ENCODE measurements at places on chromosomes 11 and 22.

GRCh38 chr11:20035701-20036601 lies 124.3 kb downstream of the DBX1 start:
- DNase-seq: no peak

DNA sequence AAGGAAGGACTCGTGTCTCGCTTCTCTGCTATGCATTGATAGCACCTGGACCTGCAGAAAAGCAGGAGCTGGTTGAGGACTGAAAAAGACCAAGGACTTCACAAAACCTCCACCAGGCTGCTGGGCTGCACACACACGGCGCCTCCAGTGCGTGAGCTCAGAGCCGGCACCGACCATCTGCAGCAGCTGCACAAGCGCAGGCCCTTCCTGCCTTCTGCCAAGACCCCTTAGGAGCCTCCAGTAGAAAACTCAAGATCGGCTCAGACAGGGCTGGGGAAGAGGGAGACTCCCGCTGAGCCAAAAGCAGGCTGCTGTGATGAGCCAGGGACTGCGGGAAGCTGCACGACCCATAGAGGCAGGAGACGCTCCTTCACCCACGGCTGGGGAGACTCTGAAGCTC lies 70.9 kb downstream of the PHF21B start:
- no peak for DNase-seq

DNA sequence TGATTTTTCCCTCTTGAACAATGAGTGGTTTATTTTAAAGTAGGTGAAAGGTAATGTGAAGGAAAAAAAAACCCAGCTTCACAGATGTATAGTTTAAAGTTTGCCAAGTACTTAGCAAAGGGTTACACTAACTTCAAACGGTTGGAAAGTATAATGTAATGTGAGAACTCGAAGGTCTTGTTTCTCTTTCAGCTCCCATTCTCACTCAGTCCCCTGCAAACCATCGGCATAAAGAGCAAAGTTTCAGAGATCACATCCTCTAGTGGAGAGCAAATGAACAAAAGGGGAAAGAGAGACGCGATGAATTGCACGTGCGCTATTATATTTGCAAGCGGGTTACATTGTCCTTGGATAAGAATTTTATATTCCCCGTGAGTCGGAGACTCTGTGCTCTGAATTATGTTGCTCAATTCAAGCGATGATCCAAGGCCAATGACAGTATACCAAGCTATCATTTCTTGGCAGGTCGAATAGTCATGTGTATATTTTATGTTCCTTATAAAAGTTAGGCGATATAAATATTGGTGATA lies 37.6 kb upstream of the BIRC3 start:
- no peak for DNase-seq

DNA sequence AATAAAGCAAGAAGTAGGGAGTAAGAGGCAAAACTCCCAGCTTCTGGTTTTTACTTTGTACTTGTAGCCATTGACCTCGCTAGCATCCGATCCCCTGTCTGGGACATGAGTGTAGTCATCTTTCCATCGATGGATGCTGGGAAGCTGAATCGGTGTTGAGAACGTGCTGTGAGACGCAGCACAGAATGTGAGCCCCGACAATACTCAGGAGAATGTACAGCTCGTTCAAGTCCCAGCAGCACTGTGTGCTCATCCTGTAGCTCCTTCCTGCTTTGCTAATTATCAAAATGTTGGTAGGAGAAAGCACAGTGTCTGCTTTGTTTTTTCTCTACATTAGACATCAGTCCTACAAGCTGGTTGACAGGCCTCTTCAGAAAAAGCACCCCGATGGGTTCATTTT lies 56.6 kb downstream of the JAM3 start:
- no peak for DNase-seq

DNA sequence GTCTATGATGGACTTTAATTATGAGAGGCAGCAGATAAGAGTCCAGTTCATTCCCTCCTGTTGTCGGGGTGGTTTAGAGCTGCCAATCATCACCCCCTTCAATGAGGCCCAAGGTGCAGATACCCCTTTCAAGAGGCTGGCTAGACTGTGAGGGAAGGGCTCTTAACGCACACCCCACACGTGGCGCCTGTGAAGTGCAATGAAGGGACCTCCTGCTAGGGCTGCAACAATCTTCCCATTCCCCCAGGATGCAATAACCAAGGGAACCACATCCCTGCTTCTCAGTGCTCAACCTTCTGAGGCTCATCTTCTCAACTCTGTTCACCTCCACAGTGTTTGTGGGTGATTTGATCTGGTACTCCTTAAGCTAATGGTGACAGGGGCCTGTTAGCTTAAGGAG lies 19.0 kb downstream of the TENM4 start:
- no peak for DNase-seq

- no peak for DNase-seq
Observed at GRCh38 chr11:96228473-96228891, 114.5 kb downstream of the MAML2 start.

DNA sequence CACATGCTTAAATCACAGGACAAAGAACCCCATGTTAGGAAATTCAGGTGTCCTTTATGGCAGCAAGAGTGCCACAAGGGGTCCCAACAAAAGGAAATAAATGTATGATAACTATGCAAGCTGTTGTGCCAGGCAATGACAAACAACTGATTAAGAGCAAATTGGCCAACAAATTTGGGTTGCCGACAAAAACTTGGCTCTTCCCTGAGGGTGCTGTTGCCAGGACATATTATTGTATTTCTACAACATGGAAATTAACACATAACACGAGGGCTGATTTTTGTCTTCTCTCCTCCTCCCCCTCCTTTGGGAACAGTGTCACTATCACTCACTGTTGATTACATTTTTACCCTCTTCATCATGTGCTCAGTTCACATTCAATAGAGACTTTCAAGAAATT lies 56.0 kb downstream of the LRRC4C start:
- DNase-seq: no peak

- peak; percentile 53 for DNase-seq
Observed at GRCh38 chr22:41799486-41800347, 762 bp upstream of the CCDC134 start.

- no peak for DNase-seq
Observed at GRCh38 chr11:78981153-78981552, 406.5 kb upstream of the NARS2 start.

DNA sequence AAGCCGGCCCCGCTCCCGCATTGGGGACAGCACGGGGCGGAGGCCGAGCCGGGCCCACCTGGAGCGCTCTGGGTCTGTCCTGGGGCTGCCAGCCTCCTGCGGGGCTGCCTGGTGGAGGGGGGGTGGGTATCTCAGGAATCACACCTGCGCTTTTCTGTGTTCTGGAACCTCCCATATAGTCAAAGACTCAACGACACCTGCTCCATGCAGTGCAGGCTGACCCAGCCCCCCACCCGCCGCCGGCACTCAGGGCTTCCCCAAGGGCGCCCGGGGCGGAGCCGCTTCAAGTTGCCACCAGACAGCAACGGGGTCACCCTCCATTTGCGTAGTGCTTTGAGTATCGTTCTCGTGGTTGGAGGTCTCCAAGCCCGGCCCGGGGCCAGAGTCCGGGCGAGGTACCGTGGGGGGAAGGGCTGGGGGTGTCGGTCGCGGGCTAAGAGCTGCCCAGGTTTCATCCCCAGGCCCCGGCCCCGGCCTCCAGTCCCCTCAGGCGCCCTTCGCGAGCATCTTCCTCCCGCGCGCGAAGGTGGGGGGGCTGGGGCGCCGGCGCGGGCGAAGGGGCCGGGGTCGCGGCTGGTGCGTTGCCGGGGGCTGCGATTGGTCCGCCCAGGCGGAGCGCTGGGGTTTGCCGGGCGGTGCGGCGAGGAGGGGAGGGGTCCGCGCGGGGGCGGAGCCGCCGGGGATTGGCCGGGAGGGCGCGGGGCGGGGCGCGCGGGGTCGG lies 6.6 kb downstream of the TSPAN4 start:
- DNase-seq: no peak

- DNase-seq: no peak
Observed at GRCh38 chr11:41392596-41392995, 66.9 kb downstream of the LRRC4C start.

- DNase-seq: no peak
Observed at GRCh38 chr11:35006389-35007128, 90.1 kb downstream of the PDHX start.

DNA sequence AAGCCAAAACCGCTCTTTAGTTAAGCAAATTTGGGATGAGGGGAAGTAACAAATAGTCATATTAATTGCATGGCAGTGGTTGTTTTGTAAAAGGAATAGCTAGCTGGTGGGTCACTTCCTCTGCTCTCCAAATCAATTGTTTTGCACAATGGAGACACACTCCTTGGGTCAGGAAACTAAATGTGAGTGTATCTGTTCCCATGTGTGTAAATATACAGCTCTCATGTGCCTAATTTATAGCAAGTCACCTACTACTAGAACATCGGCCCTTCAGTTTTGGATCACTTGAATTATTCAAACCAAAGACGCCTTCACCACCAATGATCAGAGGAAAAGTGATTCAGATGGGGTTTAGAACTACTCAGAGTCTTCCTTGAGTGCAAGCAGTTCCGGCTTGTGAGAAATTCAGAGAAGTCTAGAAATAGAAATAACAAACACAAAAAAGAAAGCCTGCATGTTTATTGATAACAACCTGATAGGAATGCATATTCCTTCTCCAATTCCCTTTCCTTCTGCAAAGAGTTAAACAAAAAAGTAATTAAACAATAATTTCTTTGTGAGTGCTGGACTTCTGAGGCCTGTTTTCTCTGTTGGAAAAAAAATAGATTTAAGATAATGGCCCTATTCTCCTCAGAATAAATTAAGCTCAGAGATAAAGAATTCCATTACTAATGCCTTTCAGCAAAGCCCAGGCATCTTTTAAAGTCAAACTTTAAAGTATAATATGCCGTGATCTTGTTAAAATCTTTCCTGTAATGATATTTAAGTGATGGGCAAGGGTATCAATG lies 100.4 kb downstream of the KIRREL3 start:
- no peak for DNase-seq
